ENCODE measurements at places on chromosomes 12 and 14. TPM values are rescaled to one million over a fixed set of nuclear protein-coding genes. Genes with fewer than 3 reads are reported as not detected.
A peak's percentile ranks its signal among the peaks of the same experiment; 100 is the strongest.

DNA sequence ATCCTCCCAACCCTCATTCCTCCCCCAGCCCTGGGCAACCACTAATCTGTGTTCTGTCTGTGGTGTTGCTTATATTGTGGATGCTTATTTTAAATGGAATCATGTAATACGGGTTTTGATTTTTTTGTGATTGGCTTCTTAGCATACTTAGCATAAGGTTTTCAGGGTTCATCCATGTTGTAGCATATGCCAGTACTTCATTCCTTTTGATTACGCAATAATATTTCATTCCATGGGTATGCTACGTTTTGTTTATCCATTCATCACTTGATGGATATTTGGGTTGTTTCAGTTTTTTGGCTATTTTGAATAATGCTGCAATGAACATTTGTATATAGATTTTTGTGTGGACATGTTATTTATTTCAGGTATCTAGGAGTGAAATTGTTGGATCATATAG, 82.9 kb downstream of the TSPAN9 start:
- H3K36me3 ChIP-seq = no peaks in the 10 kb centered on the region
- H3K4me1 ChIP-seq = peaks cover 22% of the 10 kb centered on the region
- H3K4me3 ChIP-seq = no peak overlapping the region
- H3K27me3 ChIP-seq = no peaks in the 10 kb centered on the region
- H3K27ac ChIP-seq = no peak overlapping the region

DNA sequence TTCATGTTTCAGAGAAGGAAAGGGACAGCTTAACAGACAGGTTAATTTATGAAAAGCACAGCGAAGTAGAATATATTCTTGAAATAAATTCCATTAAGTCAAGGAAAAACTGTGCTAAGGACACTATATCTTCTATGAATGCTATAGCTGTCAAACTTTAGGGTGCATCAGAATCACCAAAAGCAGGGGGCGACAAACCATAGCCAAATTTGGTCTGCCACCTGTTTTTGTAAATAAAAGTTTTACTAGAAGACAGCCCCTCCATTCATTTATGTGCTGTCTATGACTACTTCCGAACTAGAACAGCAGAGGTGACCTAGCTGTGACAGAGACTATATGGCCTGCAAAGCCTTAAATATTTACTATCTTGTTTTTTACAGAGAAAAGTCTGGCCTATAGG, 25.9 kb downstream of the PPP4R3A start:
- DNase-seq = no peak
- no peaks in the 10 kb centered on the region for H3K27me3 ChIP-seq
- no peak overlapping the region for H3K27ac ChIP-seq
- H3K4me3 ChIP-seq = no peak overlapping the region

DNA sequence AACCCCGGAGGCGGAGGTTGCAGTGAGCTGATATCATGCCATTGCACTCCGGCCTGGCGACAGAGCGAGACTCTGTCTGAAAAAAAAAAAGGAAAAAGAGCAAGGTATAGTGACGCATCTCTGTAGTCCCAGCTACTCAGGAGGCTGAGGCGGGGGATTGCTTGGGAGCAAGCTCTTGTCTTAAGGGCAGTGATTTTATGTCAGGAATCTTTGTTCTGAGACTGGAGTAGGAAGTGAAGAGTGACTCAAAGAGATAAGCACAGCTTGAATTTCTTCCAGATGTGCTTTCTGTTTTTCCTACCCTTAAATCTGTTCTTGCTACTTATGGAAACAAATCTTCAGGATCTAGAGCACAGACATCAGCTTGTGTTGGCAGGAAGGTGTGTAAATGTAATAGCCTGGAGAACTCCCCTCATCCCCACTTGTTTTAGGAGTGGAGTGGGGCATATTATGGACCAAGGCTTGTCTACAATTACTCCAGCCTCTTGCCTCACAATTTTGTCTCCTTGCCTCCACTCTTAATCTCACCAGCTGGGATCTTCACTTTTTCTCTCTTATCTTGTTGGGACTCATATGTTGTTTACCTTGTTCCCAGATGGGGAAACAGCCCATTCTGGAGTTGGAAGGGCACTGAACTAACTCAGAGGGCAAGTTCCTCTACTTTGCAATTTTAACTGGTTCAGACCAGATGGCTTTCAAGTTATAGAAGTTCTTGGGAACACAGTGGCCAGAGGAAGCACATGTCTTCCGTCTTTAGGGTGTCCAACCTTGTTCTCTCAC, 7.5 kb downstream of the TMED2 start:
- DNase-seq = no peak
- H3K36me3 ChIP-seq = peaks cover 97% of the 10 kb centered on the region
- no peak overlapping the region for H3K27ac ChIP-seq

GRCh38 chr12:96213869-96214268, 19.7 kb downstream of the ELK3 start:
- H3K36me3 ChIP-seq = no peaks in the 10 kb centered on the region
- H3K4me1 ChIP-seq = peaks cover 57% of the 10 kb centered on the region
- no peak overlapping the region for H3K4me3 ChIP-seq
- peak overlapping the region; percentile 68 for H3K27ac ChIP-seq

DNA sequence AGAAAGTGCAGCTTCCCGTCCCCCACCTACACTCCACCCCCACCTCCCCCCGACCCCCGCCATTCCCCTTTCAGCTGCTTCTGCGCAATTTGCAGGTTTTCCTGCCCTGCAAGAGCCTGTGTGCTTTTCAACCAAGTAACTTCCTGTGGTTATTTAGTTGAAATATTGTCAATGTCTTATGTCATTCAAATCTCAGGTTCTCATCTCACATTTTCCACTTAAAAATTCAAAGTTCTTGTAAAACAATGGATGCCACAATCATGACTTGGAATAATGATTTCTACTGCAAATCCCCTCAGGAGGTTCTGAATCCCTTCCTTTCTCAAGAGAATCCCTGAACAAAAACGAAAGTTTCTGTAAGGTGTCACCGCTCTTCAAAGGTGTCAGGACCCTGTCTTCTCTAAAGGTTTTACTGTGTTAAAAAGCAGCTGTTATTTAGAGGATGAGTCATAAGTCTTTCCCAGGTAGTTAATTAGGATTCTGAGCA, 31.6 kb downstream of the WBP11 start:
- H3K36me3 ChIP-seq = no peaks in the 10 kb centered on the region
- peak overlapping the region; percentile 95 for H3K27ac ChIP-seq
- H3K27me3 ChIP-seq = no peaks in the 10 kb centered on the region

GRCh38 chr12:25251769-25252168, 1.0 kb upstream of the KRAS start:
- H3K27ac ChIP-seq = peak overlapping the region; percentile 99
- DNase-seq = no peak
- H3K4me3 ChIP-seq = peak overlapping the region; percentile 98
- H3K36me3 ChIP-seq = no peaks in the 10 kb centered on the region

DNA sequence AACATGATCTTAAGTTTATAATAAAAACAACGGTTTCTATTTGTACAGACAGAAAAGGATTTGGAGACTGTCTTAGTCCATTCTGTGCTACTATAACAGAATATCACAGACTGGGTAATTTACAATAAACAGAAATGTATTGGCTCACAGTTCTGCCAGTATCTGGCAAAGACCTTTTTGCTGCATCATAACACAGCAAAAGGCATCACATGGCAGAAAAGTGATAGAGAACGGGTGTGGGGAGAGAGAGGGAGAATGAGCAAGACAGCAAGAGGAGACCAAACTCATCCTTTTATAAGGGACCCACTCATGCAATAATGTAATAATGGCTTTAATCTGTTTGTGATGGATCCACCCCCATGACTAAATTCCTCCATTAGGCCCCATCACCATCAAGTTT, 17.0 kb upstream of the NUDT4 start:
- no peak for DNase-seq
- no peak overlapping the region for H3K4me3 ChIP-seq
- peaks cover 17% of the 10 kb centered on the region for H3K4me1 ChIP-seq
- H3K36me3 ChIP-seq = no peaks in the 10 kb centered on the region

- H3K27me3 ChIP-seq = no peaks in the 10 kb centered on the region
- H3K4me3 ChIP-seq = no peak overlapping the region
- H3K36me3 ChIP-seq = no peaks in the 10 kb centered on the region
- no peak for DNase-seq
- H3K4me1 ChIP-seq = no peaks in the 10 kb centered on the region
These were observed 7.2 kb downstream of the FUT8 start for GRCh38 chr14:65419593-65420252.

- no peaks in the 10 kb centered on the region for H3K27me3 ChIP-seq
- peaks cover 11% of the 10 kb centered on the region for H3K4me1 ChIP-seq
- H3K27ac ChIP-seq = no peak overlapping the region
These were observed 52.4 kb upstream of the FRS2 start for GRCh38 chr12:69417741-69418167.

Gene ASPG
- 0.45 TPM for total RNA-seq

Gene SSPN
- total RNA-seq = 36.4 TPM

Gene LYZ
- total RNA-seq = 53.2 TPM

Gene OTOGL
- 2.0 TPM for total RNA-seq

Gene CCDC196
- total RNA-seq = not detected
